ENCODE measurements at places on chromosomes 5 and 9.

DNA sequence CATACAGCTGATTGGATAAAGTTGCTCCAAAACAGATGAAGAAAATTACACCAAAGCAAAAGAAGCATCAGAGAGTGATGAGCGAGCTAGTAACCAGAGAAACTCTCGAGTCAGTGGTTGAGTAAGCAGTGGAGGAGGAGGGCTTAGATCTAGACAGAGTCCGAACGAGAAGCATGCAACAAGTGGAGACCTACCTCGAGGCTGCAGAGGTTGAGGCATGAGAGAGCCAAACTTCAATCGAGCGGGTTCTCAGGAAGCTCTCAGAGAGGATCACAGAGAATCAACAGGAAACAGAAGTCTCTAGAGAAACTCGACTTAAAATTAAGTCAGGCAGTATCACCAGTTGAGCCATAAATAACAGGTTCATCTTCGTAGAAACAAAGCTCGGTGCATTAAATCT, 6.1 kb downstream of the RUSC2 start:
- DNase-seq: no peak

DNA sequence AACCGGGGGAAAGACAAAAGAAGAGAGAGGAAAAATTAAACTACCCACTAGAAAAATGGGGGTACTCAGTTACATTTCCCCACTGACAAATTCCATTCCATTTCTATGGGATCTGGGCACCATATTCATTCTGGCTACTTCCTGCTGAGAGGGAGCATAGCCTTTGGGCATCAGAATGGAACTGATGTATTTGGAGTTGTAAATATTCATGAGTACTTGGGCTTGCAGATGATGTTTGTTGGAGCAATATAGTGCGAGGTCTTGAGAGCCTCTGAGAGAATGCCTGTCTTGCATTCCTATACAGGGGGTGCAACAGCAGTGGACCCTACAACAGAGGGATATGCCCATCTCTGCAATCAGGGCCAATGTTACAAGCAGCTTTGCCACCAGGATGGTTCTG, 16.7 kb downstream of the GMCL2 start:
- DNase-seq: no peak

- no peak for DNase-seq
Observed at GRCh38 chr9:127449332-127449966, 1.8 kb downstream of the RPL12 start.

DNA sequence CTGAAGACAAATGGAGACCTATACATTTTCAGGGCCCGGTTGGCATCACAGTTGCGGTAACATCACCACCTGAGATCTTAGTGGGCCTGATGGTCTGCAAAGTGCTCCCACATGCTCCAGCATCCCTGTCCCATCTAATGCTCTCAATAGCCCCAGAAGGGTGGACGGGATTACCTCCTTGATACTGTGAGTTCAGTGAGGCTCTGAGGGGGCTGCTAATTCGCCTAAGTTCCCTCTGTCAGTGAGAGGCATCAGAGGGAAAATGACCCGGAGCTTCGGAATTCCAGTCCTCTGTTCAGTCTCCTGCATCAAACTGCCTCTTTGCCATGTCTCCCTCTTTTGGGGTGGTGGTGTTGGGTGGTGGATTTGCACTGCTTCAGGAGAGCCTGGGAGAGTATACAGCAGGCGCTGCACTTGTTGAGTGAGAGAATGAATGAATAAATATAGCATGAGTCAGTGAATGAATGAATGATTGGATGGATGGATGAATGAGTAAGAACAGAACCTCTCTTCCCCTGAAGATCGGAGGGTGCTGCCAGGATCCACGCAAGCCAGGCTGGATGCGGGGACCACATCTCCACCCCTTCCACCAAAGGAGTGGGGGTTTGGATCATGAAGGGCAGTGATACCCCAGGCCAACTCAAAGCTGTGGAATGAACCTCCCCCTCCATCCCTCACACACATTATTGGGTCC, 141.0 kb downstream of the GABBR2 start:
- no peak for DNase-seq

GRCh38 chr5:125298258-125298657, 551.8 kb upstream of the ZNF608 start:
- DNase-seq: no peak

DNA sequence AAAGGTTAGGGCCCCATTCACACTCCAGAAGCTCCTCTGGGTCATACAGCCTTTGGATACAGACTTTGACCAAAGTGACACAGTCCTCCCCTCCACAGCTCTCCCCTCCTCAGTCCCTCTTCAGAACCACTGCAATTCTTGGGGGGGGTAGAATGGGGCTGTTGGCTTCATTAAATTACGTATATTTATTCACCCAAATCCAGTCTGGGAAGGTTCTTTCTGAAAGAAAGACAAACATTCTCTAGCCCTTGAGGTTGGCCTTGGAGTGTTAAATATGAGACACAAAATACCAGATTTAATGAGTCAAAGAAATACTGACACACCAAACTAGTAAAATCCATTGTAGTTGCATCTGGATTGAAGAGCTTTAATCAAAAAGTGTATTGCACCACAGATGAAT, 16.1 kb downstream of the ARPC5L start:
- DNase-seq: no peak

GRCh38 chr9:20604562-20604961, 17.7 kb downstream of the MLLT3 start:
- no peak for DNase-seq

DNA sequence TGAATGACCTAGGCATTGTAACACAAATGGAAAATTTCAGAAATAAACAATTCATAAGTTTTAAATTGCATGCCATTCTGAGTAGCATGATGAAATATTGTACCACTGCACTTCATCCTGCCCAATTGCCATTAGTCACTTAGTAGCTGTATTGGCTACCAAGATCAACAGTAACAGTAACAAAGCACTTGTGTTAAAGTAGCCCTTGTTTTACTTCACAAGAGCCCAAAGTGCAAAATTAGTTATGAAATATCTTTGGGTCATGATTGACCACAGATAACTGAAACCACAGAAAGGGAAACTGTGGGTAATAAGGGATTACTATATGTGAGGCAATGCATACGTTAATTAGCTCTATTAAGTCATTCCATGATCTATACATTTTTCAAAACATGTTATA, 33.3 kb upstream of the RORB start:
- DNase-seq: no peak

GRCh38 chr5:16345454-16345853, 120.1 kb downstream of the ZNF622 start:
- DNase-seq: no peak

DNA sequence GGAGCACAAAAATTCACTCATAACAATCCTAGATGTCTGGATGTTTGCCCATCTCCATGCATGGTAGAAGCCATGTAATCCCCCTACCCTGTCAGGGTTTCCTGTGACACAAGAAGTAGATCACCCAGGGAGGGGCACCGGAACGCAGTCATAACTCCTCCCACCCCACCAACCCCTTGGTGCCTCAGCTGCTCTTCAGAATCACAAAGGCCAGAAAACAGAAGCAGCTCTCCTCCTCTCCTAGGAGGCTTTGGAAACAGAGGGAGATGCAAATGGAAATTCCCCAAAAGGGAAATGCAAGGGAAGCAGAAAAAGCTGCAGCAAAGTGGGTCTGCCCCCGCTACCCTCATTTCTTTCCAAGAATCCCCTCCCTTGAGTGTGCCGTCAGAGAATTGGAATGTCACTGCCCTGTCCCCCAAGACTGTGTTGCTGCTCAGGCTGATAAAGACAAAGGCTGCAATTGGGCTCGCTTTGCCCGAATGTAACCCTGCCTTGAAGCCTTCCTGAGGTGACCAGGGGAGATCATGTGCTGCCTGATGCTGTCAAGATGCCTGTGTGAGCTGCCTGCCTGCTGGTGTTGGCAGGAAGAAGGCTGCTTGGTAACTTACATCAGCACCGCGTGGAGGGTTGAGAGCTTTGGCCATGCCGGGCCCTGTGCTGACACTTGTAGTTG, 65.5 kb upstream of the ABCA1 start:
- DNase-seq: no peak

- DNase-seq: no peak
Observed at GRCh38 chr5:72387985-72388384, 67.8 kb downstream of the PTCD2 start.

DNA sequence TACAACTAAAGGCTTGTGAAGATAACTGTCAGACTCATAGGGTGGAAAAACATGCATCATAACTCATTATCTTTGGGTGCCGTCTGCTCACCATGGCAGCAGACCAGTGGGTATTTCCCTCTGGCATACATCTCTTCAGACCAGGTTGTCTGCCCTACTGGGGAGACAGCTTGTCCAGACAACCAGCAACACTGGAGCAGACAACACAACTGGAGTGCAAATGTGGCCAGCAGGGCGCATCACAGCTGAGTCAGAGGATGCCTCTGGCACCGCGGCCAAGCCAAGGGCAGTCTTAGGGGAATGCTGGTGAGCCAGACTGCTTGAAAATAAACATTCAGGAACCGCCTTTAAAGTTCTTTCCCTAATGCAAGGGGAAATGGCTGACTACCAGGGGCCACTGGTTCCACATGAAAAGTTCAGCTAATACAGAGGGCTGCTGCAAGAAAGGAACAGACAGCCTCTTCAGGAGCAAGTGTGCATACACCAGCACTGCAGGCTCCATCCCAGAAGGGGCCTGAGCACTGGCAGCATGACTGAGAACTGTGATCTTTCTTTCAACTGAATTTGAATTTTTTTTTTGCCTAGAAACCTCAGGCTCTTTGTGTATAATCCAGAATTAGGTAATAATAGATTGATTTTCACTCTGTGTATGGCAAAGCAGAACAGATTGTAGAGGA, 77.3 kb downstream of the MAMDC2 start:
- no peak for DNase-seq

DNA sequence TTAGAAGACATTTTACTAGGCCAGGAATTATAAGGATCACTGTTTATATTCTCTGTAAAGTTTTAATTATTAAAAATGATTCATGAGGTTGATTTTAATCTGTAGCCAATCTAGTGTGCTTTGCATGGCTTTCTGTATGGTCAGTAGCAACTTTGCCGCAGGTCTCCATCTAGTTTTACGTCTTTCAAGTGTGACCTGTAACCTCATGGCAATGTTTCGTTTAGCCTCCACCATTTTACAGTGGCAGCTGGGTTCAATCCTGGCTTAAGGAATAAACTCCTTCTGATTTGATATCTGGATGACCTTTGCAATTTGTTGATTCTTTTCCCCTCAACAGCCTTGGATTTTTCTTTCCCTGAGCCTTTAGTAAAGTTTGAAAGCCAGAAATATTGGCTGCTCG, 434.5 kb upstream of the CDH9 start:
- DNase-seq: no peak

DNA sequence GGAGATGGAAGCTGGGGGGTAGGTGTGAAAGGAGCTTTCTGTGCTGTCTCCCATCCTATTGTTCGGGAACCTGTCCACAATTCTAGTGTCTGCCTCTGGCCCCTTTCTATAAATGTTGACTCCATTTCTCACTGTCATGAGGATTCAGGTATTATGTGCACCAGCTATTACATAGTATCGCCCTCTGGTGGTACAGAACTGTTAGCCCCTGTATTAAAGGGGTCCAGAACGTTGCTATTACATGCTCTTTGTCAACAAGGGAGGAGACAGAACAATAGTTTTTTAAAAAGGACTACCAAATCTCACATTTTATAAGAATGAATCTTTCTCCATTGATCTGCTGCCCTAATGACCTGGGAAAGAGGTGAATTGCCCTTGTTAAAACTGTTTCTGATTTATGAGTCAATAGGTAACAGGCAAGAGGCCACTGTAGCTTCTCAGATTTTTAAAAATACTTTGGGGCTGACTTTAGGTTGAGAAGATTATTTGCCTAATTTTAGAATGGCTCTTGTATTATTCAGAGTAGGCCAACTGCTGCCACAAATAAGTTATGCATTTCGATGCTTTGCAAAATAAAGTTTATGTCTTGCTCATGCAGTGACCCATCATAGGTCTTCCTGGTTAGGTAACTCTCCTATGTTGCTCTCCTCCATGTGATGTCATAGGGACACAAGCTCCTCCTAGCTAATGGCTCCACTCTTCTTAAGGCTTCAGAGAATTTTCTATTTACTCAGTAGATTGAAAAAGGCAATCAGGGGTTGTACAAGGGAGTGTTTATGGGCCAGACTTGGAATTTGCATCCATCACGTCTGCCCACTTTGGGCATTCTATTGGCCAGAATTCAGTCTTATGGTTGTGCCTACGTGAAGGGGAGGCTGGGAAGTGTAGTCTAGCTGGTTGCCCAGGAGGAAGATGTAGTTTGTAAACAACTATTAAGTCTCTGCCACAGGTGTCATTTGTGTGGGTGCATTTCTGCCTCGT, 20.8 kb downstream of the DCANP1 start:
- no peak for DNase-seq

DNA sequence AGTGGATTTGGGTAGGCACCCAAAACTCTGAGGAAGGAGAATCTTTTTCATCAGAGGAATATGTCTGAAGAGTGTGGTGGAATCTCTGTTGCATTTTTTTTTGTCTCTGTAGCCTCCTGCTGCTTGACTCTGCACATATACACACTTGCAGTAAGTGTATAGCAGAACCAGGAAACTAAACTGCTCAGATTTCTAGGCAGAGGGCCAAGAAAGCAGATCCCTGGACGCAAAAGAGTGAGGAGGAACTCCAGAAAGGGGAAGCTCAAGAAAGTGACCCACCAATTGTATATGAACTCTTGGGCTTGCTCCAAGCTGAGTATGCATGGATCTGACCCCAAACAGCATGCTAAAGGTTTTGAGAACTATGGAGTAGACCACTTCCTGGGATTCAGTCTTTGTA, 181.8 kb downstream of the GADD45G start:
- DNase-seq: no peak

DNA sequence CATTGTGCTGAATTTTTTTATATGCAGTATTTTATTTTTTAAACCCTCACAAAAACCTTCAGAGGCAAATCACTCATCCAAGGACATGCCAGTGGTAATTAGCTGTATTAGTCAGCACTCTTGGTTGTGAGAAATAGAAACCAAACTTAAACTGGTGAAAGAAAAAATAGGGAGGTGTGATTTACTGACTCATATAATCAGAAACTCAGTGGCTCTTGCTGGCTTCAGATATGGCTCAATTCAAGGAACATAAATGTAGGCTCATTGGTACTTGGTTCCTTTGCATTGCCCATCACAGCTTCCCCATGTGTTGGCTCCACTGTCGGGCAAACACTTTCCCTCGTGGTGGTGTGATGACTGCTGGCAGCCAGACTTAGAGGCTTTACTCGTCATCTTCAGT, 497.2 kb downstream of the MAT2B start:
- no peak for DNase-seq

DNA sequence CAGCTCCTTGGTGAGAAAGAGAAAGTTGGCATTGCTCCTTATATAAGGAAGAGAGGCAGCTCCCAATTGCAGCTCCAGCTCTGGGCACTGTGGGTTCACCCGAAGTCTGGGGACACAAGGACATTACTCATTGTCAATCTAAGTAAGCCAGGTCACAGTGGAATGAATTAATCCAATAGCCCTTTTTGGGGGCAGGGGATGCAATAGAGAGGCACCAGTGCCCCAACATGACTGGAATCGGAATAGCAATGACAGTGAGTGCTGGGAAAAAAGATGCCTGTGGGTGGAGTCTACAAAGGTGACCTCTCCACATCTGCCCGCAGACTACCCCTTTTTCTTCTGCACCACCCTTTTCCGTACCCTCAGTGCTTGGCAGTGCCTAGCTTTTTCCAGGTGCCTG, 11.1 kb upstream of the NEUROG1 start:
- DNase-seq: no peak

- no peak for DNase-seq
Observed at GRCh38 chr9:22175972-22176545, 167.0 kb upstream of the CDKN2B start.
